ENCODE measurements at places on chromosomes 7 and 10.

DNA sequence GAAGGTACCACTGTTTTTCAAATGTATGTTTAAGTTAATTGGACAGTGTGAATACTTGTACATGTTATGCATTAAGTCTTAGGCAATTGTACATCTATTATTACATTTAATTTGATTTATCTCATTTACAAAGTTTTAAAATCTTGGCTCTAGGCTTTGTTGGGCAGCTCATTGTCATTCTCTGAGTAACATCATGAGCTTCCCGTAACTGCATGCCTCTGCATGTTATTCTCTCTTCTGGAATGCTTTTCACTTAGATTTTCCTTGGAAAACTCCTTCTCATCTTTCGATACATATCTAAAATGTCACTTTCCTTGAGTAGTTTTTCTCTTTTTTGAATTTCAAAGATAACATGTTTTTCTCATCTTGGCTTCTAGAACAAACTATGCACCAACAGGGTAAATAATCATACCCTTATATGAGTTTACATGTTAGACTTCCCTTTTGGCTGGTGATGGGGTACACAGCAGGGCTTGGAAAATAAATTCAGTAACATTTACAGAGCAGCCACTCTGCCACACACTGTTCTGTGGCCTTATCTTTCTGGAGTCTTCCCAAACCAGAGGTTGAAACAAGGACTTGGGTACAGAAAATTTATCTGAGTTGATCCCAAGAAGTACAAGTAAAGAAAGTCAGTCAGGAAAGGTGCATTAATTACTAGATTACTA, 42.2 kb upstream of the A1CF start:
- no peak for DNase-seq

GRCh38 chr7:149381245-149381644, 79.6 kb downstream of the ZNF777 start:
- DNase-seq, result no peak

DNA sequence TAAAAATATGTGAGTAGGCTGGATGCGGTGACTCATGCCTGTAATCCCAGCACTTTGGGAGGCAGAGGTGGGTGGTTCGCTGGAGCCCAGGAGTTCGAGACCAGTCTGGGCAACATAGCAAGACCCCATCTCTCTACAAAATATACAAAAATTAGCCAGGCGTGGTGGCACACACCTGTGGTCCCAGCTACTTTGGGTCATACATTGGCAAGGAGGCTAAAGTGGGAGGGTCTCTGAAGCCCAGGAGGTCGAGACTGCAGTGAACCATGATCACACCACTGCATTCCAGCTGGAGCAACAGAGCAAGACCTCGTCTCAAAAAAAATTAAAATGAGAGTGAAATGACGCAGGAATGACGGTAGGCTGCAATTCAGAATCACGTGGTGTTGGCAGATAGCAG, 64.7 kb upstream of the SH2B2 start:
- no peak for DNase-seq

- no peak for DNase-seq
These were observed 6.1 kb downstream of the WDR86 start for GRCh38 chr7:151403764-151404163.

DNA sequence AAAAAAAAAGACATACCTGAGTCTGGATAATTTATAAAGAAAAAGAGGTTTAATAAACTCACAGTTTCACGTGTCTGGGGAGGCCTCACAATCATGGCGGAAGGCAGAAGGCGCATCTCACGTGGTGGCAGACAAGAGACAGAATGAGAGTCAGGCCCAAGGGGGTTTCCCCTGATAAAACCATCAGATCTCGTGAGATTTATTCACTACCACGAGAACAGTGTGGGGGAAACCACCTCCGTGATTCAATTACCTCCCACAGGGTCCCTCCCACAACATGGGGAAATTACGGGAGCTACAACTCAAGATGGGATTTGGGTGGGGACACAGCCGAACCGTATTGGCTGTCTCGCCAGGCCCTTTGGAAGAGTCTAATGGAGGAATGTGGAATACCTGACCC, 9.0 kb upstream of the MAFK start:
- DNase-seq, result no peak

DNA sequence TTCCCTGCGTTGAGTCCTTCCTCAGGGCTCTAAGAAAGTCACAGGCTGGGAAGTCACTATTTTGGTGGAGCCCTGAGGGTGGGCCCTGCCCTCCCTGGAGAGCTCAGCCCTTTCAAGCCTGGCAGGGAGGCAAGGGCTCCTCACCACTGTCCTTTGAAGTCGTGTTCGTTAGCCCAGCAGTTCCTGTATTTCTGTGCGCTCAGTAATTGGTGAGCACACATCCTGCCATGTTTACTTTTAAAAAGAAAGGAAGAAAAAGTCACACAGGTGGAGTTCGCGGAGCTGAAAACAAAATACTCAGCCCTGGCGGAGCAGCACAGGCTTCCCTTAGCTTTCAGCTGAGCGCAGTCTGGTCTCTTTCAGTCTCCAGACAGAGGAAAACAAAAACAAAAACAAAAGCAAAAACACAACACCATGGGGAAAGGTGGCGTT, 37.1 kb downstream of the PRKCQ start:
- peak; percentile 62 for DNase-seq

- DNase-seq, result no peak
These were observed 125.9 kb downstream of the JAZF1 start for GRCh38 chr7:28054531-28055160.

- no peak for DNase-seq
These were observed 28.1 kb downstream of the HKDC1 start for GRCh38 chr10:69248117-69248730.

GRCh38 chr10:47368431-47369180, 15.5 kb downstream of the ZNF488 start:
- DNase-seq, result peak; percentile 6

GRCh38 chr7:22094413-22095342, 149.0 kb upstream of the CDCA7L start:
- no peak for DNase-seq

- DNase-seq, result no peak
These were observed 812 bp downstream of the DOCK1 start for GRCh38 chr10:126905776-126906703.

- no peak for DNase-seq
These were observed 299.3 kb downstream of the SFMBT2 start for GRCh38 chr10:7111561-7111960.

GRCh38 chr10:4576206-4576605, 249.8 kb upstream of the AKR1E2 start:
- DNase-seq, result no peak

GRCh38 chr7:92368741-92369140, 78.5 kb upstream of the GATAD1 start:
- DNase-seq, result no peak

- no peak for DNase-seq
These were observed 7.2 kb downstream of the STK32C start for GRCh38 chr10:132300582-132300981.

DNA sequence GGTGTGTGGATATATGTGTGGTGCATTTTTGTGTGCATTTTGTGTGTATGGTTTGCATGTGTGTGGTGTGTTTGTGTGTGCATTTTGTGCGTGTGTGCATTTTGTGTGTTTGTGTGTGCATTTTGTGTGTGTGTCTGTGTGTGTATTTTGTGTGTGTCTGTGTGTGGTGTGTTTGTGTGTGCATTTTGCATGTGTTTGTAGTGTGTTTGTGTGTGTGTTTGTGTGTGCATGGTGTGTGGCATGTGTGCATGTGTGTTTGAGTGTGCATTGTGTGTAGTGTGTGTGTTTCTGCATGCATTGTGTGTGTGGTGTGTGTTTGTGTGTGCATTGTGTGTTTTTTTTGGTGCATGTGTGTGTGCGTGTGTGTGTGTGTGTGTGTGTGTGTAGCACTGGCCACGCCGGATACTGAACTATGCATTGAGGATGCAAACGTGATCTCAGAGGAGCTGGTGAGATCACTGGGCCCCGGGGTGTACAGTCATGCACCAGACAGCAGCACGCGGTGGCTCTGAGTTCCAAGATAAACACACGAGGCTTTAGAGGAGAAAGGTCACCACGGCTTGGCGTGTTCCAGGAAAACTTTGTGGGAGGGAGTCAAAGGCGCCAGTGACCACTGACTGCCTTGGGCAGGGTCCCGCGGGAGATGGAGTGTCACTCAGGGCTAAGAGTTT, 106.6 kb upstream of the SHH start:
- no peak for DNase-seq

DNA sequence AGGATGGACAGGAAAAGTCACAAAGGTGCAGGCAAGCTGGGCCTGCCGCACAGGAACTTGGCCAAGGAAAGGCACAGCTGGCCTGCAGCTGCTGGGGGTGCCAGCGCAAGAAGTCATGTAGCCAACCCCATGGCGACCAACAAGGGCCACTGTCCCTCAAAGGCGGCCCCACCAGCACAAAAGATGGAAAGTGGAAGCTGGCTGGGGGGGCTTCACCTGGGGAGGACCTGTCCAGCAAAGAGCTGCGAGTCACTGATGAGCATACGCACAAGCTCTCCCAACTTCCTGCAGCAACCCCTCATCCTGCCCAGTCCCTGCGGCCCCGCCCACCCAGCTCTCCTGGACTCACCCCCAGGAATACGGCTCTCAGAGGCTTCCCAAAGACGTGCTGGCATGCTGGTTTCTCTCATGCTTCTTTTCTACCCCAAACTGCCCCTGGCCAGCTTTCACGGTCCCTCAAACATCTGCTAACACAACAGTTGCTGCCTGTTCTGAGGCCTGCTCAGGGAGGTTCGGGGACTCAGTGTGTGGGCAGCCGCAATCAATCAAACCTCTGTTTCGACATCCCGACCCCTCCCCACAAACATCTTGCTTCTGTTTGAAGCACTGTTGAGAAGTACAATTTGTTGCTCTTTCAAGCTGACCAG, 67.6 kb downstream of the FAM53B start:
- no peak for DNase-seq

DNA sequence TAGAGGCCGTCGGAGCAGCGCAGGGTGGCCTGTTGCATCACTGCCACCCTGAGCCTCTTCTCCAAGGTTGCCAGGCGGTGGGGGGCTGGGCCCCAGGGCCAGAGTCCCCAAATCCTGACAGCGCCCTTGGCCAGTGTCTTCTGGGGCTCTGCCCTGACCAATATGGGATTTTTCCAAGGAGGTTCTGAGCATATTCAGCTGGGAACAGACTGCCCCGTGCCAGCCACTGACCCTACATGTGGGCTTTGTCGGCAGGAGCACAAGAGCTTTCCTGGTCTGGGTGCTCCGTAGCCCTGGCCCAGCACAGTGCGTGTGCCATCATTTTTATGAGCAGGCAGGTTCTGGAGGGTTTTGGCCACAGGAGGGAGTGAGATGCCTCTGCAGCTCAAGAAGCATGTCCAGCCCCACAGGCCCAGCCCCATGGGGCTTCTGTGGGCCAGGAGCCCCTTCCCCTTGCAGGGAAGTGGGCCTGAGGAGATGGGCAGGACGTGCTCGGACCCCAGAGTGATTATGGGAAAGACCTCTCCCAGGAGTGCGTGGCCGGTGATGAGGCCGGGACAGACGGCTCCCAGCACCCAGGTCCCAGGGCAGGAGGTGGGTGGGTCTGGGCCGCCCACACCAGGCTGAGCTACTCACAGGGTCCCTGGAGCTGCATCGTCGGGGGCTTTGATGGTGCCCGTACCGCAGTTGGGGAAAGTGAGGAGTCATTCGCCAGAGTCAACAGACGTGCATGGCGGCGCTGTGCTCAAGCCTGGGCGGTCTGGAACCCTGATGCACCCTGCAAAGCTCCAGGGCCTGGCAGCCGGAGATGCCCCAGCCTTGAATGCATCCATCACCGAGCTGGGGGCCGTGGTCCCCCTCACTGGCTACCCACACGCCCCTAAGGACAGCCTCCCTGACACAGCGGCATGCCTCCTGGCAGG, 66.6 kb downstream of the PWWP2B start:
- DNase-seq, result no peak

GRCh38 chr7:135251496-135252391, 18.1 kb downstream of the STRA8 start:
- DNase-seq, result no peak

- no peak for DNase-seq
These were observed 5.3 kb upstream of the KLRG2 start for GRCh38 chr7:139488810-139489209.

- no peak for DNase-seq
These were observed 223.7 kb upstream of the PRSS58 start for GRCh38 chr7:142481548-142481947.

- DNase-seq, result no peak
These were observed 11.4 kb downstream of the ATG9B start for GRCh38 chr7:151012911-151013347.

DNA sequence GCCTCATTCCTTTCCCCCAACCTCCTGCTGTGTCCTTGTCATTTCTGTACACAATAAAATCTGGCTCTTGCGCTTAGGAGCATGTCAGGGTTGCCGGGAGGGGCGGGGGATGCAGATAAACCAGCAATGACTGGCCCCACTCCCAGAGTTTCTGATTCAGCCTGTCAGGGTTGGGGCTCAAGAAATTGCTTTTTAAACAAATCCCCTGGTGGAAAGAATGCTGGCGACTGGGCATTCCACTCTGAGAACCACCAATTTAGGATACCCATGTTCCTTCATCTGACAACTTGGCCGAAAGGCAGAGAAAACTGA, 376.4 kb downstream of the TCERG1L start:
- no peak for DNase-seq

DNA sequence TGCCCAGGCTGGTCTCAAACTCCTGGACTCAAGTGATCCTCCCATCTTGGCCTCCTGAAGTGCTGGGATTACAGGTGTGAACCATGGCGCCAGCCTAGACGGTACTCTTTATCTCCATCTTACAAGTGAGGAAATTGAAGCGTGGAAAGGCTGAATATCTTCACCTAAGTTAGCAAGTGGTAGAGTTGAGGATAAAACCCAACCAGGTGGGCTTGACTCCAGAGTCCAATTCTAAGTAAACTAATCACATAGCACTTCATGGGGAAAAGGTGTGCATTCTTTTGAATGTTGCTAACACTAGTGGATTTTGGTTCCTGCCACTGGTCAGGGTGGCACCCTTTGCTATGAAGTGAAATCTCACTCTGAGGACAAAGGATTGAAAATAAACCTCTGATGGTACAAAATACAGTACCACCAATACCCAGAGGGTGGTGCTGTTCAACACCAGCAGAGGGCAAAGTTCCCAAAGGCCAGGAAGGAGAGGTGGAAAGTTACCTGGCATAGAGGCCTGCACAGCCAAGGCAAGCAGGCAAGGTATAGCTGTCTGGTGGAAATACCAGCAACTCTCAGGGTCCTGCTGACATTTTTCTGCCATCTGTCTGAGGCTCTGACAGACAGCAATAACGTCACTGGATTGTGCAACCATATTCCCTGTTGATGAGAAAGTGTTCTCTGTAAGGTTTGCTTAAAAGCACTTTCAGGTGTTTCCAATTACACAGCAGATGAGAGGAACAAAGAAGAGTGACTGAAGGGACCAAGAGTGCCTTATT, 17.6 kb downstream of the ZDHHC16 start:
- DNase-seq, result peak; percentile 56
